ENCODE measurements at places on chromosomes 7 and 10. TPM values are rescaled to one million over a fixed set of nuclear protein-coding genes. Genes with fewer than 3 reads are reported as not detected.

Gene TRIM4
- 9.1 TPM for total RNA-seq

Gene TDRD1
- 1.7 TPM for total RNA-seq

- no peaks in the 10 kb centered on the region for H3K27me3 ChIP-seq
- H3K4me3 ChIP-seq: no peak overlapping the region
- H3K27ac ChIP-seq: peak overlapping the region; percentile 80
- DNase-seq: peak; percentile 40
- H3K36me3 ChIP-seq: no peaks in the 10 kb centered on the region
Measured at GRCh38 chr7:112362053-112362650, 88.1 kb upstream of the IFRD1 start.

DNA sequence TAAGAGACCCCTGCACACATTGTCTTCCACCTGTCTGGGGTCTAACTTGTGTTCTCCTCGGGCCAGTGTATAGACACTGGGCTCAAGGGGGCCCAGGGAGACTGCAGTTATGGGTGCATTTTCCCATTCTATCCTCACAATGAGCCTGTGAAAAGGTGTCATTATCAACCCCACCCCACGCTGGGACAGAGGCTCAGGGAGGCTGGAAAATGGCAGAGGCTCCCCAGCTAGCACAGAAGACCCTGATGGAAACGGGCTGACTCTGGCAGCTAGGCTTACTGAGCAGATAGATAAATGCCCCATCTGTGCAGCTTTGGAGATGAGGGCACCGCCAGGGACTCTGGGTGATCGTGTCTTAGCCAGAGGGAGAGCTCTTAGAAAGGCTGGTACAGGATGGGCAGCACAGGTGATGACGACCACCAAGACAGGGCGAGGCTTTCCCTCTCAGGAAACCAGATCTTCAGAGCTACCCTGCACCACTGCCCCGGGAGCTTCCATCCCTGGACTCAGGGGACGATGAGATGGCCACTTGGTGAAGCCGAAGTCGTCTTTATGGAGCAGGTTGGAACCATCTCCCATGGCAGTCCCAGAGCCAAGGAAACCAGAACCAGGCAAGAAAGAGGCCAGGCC is 58.2 kb upstream of the CHST15 start:
- no peaks in the 10 kb centered on the region for H3K36me3 ChIP-seq
- H3K27ac ChIP-seq: no peak overlapping the region
- DNase-seq: no peak
- H3K27me3 ChIP-seq: no peaks in the 10 kb centered on the region
